Esophagus squamous epithelium (tissue), 5 donors: ENCODE measurements at places on chromosomes 16 and 17.

GRCh38 chr16:79988089-79988488 is 387.6 kb upstream of the MAF start:
- no peak for DNase-seq

GRCh38 chr16:1298406-1298805 is 11.0 kb upstream of the UBE2I start:
- no peak for DNase-seq

DNA sequence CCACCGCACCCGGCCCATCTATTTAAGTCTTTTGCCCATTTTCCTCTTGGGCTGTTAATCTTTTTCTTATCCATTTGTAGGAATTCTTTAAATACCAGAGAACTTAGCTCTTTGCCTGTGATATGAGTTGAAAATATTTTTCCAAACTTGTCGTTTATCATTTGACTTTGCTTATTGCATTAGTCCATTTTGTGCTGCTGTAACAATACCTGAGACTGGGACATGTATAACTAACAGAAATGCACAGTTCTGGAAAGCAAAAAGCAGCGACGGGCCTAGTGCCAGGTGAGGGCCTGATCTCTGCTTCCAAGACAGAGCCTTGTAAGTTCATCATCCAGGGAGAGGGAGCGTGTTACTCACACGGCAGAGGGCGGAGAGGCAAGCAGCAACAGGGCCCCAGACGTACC is 25.6 kb upstream of the BHLHA9 start:
- no peak for DNase-seq

DNA sequence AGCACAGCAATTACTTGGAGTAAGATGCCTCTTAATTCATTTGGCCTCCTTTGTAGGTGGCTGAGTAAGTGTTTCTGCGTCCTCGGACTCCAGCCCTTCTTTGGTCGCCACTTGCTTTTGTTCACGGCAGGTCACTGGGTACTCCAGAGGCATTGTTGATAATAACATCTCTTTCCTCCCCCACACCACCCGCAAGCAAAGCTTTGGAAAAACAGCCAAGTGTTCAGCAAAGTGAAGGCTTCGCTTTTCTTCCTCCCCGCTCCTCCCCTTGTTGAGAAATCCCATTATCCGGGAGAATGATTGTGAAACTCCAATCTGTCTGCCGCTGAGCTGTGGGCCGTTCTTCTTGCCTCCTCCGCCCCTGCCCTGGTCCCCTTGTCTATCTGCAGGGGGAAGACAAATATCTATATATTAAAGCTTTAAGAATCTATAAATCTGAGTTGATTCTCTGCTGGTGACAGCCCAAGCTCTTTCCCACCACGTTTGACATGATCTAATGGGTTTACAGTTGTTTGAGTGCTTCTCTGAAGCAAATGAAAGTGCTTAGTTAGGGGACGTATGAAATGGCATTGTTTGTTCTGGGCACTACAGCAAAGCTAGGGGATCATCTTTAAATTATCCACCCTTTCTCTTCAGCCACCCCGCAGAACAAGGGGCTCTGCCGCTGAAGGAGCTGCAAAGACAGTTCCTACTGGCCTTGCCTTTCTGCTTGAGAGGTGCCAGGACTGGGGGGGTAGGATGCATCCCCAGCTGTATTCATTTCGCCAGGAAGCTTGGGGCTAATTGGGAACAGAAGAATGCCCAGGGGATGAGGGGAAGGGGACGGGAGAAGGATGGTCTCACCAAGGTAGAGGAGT is 167.1 kb downstream of the CCDC182 start:
- DNase-seq: no peak

DNA sequence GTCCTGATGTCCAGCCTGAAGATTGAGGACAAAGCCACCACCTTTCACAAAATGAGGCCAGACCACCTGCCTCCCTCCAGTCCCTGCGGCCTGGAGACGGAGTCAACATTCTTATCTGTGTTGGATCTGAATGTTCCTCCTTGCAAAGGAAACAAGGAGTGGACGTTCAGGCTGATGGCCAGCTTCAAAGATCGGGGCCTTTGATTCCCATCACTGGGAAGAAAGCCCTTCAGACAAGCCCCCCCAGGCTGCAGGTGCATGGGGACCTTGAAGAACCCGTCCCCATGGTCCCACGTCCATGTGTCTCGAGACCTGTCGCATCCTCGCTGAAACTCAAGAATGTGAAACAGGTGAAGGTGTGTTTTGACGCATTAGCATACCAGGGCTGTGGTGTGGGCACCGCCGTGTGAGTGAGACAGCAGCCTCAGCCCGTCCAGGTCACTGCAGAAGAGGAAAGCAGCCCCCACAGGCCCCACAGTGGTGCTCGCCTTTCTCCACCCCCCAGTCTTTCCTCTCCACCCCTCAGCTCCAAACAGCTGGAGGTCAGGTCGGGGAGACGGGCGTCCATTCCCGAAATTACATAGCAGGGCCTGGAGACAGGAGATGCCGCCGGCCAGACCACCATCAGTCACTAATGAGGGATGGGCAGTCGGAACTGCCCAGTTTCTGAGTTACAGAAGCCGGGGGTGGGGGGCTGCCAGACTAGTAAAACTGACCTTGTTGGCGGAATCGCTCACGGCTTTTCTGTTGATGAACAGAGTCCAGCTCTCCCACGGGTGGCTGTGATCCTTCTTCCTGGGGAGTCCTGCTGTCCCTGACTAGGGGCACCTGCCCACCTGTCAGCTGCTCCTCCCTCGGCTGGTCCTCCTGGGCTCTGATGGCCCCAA is 877 bp upstream of the CSNK1D start:
- no peak for DNase-seq

- DNase-seq: no peak
Measured at GRCh38 chr17:59702304-59702703, 4.9 kb downstream of the PTRH2 start.

GRCh38 chr16:89140981-89141883 is 30.3 kb upstream of the CDH15 start:
- DNase-seq: no peak

GRCh38 chr17:77828749-77829539 is 129.6 kb upstream of the TNRC6C start:
- no peak for DNase-seq
